Stimulated activated CD4-positive, alpha-beta T cell treated with anti-CD3 and anti-CD28 coated beads, Interleukin-1b, Interleukin-23, amount 100 ng/mL, for 1 hour (primary cell): ENCODE measurements at places on chromosomes 7 and 10.

DNA sequence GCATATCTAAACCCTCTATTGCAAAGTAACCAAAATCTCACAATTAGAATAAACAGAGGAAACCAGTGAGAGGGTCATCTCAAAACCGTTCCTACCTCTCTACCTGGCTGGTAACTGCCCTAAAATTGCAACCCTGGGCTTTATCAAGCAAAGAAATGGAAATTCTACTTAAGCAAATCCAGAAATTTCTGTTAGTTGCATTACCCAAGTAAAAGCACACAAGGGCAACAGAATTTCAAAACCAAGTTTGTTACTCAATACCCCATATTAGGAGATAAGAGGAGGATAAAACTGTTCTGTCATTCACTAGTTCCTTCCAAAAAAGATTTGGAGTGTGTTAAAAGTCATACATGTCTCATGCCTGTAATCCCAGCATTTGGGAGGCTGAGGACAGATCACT, 195.3 kb downstream of the FAM107B start:
- DNase-seq = no peak

DNA sequence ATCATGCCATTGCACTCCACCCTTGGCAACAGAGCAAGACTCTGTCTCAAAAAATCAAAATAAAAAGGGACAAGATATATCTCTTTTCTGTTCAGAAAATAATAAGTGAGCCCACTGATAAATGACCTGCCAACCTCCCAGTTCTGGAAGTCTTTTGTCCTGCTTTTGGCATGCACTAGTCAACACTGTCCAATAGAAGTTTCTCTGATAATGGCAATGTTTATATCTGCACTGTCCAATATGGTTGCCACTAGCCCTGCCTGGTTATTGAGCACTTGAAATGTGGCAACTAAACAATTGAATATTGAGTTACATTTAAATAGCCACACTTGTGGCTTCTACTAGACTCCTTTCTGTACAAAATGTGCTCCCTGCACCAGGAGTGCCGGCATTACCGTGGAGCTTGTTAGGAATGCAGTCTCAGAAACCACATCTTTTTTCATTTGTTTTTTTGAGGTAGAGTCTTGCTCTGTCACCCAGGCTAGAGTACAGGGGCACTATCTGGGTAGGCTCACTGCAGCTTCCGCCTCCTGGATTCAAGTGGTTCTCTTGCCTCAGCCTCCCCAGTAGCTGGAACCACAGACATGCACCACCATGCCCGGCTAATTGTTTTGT, 229.7 kb downstream of the CACNB2 start:
- no peak for DNase-seq

DNA sequence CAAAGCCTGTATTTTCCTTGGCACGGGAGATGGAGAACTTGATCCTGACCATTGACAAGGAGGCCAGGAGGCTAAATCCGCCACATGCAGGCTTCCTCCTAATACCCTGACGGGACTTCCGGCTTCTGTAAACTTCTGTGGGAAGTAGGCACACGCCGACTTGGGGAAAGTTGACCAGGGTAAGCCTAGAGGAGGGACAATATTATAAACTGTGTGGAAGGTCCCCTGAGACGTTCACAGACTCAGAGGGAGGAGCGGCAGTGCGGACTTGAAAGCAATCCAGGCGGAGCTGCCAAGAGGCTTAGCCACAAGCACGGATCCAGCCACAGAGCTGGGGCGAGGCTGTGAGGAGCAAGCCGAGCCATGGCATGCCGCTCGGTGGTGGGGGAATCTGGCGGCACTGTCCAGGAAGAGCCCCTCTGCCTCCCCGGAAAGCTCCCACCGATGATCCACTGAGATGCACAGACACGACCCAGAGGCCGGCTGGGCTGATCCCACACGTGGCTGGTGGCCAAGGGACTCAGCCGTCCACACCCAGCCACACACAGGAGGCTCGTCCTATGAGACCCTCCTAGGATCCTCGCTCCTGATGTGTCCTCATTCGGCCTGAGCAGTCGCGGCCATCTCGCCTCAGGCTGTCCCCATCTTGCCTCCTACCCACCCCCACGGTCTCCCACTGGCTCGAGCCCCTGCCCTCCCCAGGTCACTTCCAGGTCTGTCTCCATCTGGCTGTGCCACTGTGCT, 40.0 kb upstream of the INSIG1 start:
- DNase-seq = no peak

DNA sequence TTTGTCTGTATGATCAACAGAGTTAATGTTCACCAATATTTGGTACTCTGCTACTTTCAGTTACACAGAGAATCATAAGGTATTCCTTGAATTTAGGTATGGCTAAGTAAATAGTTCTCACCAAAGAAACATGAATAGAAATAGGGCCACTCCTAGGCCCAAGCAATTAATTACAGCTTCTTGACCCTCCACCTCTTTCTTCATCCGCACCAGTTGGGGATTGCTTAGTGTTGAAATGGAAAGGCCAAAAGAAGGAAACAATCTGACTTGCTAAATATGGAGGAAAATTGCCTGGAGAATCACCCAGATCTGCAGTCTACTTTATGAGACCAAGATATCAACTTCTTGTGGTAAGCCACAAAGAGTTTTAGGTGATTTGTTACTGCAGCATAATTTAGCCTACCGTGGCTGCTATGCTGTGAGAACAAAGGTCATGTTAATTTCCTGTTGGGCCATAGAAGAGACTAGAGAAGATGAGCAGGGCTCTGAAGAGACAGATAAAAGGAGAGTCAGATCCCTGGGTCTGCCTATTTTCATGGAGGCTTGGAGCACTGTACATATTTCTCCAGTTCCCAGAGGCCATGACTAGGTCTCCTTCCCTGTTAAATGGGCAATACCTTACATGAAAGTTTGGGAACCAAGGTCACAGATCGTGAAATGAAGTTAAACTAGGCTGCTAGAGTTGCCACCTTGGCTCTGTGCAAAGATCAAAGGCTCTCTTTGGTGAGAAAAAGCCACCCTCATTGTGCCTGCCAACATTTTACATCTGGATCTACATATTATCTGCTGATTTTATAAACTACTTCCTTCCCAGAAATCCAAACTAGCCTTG, 93.3 kb upstream of the GDF10 start:
- no peak for DNase-seq

DNA sequence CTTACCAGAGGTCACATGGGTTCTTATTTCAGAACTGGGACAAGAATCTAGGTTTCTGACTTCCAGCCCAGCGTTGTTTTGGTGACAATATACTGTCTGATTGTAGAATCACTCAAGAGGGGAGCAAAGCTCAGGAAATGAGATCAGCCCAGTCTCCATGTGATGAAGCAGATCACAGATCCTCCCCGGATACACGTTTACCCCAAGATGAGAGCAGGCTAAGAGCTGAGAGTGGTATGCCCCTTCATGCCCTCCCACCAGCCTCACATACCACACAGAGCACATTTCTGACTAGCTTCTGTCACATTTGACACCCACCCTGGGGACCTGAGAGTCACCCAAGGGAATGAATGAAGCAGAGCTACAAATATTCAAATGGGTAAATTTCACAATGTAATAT, 27.1 kb upstream of the PRKCQ start:
- no peak for DNase-seq

DNA sequence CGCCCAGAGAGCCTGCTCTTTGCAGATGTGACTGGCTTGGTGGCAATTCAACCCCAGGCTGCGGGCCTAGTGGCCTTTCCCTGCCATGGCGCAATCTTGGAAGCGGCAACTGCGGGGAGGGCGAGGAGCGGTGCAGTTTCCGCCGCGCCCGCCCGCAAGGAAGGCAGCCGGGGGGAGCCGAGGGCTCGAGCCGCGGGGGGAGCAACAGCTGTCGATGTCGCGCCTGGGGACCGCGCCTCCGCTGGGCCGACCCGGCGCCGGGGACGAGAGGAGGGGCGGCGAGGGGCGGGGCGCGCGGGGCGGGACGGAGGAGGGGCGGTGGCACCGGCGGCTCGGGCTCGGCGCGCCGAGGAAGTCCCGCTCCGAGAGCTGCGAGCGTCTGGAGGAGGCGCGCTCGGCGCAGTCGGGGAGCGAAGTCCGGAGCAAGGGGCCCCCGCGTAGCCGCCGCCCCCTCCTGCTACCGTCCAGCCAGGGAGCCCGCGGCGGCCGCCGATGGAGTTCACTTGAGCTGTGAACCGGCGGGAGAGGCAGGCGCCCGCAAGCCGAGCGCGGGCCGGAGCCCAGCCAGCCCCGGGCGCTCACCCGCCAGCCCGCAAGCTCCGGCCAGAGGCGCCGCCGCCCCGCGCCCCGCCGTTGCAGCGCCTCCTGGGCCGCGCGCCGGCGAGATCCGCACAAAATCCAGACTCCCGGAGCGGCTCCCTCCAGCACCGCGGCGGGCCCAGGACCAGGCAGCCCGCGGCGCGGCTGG, 438.1 kb upstream of the GALNT17 start:
- DNase-seq = peak; percentile 8

DNA sequence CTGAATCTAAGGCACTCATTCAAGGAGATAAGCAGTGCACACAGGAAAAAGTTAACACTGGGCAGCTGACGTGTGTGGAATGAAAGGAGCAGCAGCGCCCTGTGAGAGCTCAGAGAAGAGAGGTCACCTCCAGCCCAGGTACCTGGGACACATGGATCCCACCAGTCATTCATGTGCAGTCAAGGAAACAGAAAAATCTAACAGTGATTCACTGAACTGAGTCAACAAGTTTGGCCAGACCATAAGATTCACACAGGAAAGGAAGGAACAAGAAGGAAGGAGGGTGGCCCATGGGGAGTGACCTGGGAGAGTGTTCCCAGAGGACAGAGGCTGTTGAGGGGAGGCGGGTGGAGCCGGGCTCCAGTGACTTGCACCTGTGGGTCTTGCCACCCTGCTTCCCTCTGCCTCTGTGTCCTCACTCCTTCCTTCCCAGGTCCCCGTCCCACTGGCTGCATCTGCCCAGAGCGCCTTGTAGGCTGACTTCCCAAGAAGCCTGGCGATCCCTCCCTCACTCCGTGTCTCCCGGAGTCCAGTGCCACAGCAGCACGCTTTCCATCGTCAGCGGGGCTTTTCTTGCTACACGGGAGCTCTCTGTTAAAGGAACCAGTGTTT, 27.7 kb downstream of the RNF32 start:
- DNase-seq = no peak

- DNase-seq = no peak
These were observed at the start of gene OPALIN for GRCh38 chr10:96358851-96359540. Gene OPALIN (minus strand): TSS chr10:96359002. CDS start chr10:96358896, 106 bp downstream.

DNA sequence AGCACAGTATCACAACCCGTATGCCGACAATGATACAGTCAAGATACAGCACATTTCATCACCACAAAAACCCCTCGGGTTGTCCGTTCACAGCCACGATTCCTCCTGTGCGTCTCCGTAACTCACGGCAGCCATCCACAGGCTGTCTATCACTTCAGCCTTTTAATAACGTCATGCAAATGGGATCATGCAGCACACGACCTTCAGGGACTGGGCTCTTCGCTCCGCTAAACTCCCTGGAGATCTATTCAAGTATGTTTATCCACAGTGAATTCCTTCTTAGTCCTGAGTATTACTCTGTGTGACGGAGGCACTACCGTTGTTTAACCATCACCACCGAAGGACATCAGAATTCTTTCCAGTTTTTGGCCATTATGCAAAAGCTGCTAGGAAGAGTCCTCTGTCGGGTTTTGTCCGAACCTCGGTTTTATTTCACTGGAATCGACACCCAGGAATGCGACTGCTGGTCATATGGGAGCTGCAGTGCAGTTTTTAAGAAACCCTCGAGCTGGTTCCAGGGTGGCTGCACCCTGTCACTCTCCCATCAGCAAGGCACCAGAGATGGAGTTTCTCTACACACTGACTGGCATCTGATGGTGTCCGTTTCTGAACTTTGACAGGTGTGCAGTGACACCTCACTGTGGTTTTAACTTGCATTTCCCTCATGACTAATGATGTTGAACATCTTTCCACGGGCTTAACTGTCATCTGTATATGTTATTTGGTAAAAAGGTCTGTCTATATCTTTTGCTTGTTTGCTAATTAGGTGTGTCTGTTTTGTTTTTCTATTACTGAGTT, 193.6 kb downstream of the MAD1L1 start:
- DNase-seq = no peak

DNA sequence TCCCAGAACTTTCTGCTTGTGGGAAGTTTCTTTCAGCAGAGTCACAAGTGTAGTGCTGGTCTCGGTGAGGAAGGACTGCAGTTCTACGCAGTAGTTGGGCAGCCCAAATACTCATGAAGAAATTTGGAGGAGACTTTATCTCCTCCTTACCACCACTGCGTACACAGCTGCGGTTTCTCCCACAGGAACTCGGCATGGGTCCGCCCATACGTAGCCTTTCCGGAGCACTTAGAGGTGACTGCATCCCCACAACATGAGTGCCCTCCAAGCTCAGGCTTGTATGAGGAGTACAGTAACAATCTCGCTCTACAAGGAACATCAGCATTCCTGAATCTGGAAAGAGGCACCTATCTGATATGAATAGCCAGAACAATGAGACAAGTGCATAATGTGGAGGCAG, 549.2 kb upstream of the SEMA3D start:
- DNase-seq = no peak

GRCh38 chr7:157889480-157889879, 552.7 kb downstream of the DNAJB6 start:
- DNase-seq = no peak

DNA sequence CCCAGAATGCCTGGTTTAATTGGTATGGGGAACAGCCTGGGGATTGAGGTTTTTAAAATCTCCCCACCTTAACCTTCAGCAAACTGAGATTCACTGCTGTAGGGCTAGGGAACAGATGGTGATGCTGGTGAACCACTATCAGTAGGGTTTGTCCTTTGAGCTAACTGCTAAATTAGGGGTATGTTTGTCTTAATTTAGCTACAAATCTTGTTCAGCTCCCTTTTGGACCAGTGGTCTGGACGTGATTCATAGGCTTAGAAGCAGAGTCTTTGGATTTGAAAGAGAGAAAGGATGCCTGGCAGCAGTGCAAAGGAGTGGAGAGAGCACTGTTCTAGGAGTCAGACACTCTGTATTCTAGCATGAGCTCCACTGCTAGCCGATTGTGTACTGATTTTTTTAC, 2.8 kb downstream of the HDAC9 start:
- no peak for DNase-seq
